CD14-positive monocyte (primary cell): ENCODE measurements at places on chromosomes 6 and 20. TPM values are rescaled to one million over a fixed set of nuclear protein-coding genes. Genes with fewer than 3 reads are reported as not detected.

Gene MOCS1
- polyA plus RNA-seq: 0.08 and 0.12 TPM in 2 replicates

Gene BCAS4
- polyA plus RNA-seq: 0.69 TPM

Gene TRAPPC3L
- not detected for polyA plus RNA-seq

Gene CRISP2
- polyA plus RNA-seq: not detected

Gene SLC12A5
- polyA plus RNA-seq: not detected

Gene GGTLC1
- not detected for polyA plus RNA-seq

DNA sequence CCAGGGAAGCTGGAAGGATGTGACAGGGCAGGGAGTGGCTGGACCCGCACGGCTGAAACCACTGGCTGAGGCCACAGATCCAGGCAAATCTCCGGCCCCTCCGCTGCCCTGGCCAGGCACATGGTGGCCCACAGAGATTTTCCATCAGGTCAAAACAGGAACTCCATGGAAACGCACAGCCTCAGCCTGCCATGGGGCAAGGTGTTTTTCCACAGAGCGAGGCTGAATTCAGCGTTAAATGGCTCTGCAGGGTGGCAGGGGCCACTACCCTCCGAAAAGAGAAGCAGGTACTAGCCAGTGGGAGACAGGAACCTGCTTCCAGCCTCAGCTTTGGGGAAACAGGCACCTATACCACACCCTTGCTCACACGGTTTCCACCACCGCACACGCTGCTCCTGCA, 53.1 kb downstream of the PREX1 start:
- peak overlapping the region; percentile 88 for H3K27ac ChIP-seq
- H3K27me3 ChIP-seq: no peaks in the 10 kb centered on the region
- no peaks in the 10 kb centered on the region for H3K36me3 ChIP-seq
- H3K4me3 ChIP-seq: peak overlapping the region; percentile 22

DNA sequence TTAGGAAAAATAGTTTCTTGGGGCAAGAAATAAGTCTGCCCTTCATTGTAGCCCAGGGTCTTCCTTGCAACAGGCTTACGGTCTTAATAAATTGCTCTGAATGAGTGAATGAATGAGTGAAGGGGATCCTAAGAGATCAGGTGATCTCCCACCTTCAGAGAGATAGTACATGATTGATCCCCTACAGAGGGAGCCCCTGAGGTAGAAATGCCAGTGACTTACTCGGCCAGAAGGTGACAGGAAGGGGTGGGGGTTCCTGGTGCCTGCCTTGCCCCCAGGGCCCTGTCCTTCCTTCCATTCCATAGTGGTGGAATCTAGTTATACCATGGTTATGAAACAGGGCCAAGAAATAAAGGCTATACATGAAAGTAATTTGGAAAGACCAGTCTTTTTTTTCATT, 215.3 kb upstream of the SSTR4 start:
- no peaks in the 10 kb centered on the region for H3K36me3 ChIP-seq
- no peak for DNase-seq
- H3K27me3 ChIP-seq: peaks cover 2% of the 10 kb centered on the region
- H3K4me3 ChIP-seq: no peak overlapping the region

- no peaks in the 10 kb centered on the region for H3K4me1 ChIP-seq
Observed at GRCh38 chr20:22719167-22719591, 134.8 kb upstream of the FOXA2 start.

DNA sequence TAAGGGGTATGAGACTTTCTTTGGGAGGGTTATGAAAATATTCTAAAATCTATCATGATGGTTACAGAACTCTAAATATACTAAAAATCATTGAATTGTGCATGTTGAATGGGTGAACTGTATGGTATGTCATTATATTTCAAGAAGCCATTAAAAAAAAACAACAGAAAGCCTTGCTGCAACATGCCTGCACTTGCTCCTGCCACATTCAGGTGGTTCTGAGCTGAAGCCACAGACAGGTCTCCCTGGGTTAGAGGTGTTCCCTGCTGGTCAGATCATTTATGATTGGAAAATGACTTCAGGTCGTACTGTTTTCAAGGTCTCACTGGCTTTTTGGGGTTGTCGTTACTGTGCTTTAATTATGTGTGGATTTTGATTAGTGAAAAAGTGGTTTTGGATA, 13.3 kb downstream of the GMPR start:
- no peaks in the 10 kb centered on the region for H3K36me3 ChIP-seq
- no peaks in the 10 kb centered on the region for H3K27me3 ChIP-seq
- no peaks in the 10 kb centered on the region for H3K4me1 ChIP-seq
- no peak overlapping the region for H3K4me3 ChIP-seq
- no peak for DNase-seq

- no peaks in the 10 kb centered on the region for H3K36me3 ChIP-seq
- no peak for DNase-seq
- H3K4me3 ChIP-seq: no peak overlapping the region
- H3K27ac ChIP-seq: no peak overlapping the region
- no peaks in the 10 kb centered on the region for H3K27me3 ChIP-seq
Observed at GRCh38 chr20:55135923-55136322, 660.5 kb downstream of the DOK5 start.

- H3K36me3 ChIP-seq: no peaks in the 10 kb centered on the region
- no peaks in the 10 kb centered on the region for H3K27me3 ChIP-seq
- peak overlapping the region; percentile 58 for H3K27ac ChIP-seq
- no peak overlapping the region for H3K4me3 ChIP-seq
- peak; percentile 28 for DNase-seq
Observed at GRCh38 chr6:53162606-53163005, 14.0 kb upstream of the GCM1 start.

DNA sequence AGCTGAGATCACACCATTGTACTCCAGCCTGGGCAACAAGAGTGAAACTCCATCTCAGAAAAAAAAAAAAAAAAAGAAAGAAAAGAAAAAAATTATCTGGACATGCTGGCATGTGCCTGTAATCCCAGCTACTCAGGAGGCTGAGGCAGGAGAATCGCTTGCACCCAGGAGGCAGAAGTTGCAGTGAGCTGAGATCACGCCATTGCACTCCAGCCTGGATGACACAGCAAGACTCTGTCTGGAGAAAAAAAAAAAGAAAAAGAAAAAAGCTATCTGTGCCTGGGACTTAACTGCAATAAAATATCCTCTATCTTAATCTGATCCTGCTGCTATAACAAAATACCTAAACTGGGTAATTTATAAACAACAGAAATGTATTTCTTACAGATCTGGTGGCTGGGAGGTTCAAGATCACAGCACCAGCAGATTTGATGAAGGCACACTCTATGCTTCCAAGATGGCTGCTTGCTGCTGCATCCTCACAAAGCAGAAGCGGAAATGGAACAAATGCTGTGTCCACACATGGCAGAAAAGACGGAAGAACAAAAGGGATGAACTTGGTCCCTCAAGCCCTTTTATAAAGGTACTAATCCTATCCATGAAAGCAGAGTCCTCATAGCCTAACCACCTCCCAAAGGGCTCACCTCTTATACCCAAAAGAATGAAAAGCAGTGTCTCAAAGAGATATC, 273.3 kb upstream of the JARID2 start:
- no peak overlapping the region for H3K4me3 ChIP-seq
- H3K27ac ChIP-seq: peak overlapping the region; percentile 65
- H3K4me1 ChIP-seq: peaks cover 27% of the 10 kb centered on the region
- DNase-seq: peak; percentile 49

DNA sequence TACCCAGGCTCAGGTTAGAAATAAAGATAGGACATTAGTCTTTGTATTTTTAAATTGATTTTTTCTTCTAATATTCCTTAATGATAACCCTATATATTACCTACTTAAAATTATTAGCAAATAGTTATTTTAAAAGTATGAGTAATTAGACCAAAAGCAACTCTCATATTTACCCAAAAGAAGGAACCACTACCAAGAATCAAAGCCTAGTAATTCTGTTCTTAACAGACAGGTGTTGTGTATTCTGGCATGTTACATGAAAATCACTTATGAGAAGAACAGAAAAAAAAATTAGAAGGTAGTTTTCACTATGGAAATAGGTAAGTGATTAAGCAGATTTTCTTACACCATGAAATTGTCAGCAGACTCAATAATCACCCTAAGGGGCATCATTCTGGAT, 105.1 kb downstream of the ATG5 start:
- no peaks in the 10 kb centered on the region for H3K27me3 ChIP-seq
- DNase-seq: no peak
- no peak overlapping the region for H3K4me3 ChIP-seq
- peaks cover 2% of the 10 kb centered on the region for H3K4me1 ChIP-seq
- no peaks in the 10 kb centered on the region for H3K36me3 ChIP-seq

DNA sequence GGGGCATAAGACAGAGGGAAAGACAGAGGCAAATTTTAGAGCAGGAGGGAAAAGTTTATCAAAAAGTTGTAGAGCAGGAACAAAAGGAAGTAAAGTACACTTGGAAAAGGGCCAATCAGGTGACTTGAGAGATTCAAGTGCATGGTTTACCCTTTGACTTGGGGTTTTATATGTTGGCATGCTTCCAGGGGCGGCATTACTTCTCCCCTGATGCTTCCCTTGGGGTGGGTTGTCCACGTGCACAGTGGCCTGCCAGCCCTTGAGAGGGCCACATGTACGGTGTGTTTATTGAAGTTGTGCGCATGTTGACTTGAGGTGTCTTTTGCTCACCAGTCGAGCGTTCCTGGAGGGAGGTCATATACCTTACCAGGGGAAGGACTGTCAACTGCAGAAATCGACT, 259.5 kb upstream of the JARID2 start:
- H3K36me3 ChIP-seq: no peaks in the 10 kb centered on the region
- no peak for DNase-seq
- H3K27me3 ChIP-seq: no peaks in the 10 kb centered on the region

- no peaks in the 10 kb centered on the region for H3K27me3 ChIP-seq
- H3K4me1 ChIP-seq: peaks cover 7% of the 10 kb centered on the region
- DNase-seq: peak; percentile 6
- no peak overlapping the region for H3K4me3 ChIP-seq
- no peaks in the 10 kb centered on the region for H3K36me3 ChIP-seq
Observed at GRCh38 chr6:16635810-16636602, 125.3 kb downstream of the ATXN1 start.

DNA sequence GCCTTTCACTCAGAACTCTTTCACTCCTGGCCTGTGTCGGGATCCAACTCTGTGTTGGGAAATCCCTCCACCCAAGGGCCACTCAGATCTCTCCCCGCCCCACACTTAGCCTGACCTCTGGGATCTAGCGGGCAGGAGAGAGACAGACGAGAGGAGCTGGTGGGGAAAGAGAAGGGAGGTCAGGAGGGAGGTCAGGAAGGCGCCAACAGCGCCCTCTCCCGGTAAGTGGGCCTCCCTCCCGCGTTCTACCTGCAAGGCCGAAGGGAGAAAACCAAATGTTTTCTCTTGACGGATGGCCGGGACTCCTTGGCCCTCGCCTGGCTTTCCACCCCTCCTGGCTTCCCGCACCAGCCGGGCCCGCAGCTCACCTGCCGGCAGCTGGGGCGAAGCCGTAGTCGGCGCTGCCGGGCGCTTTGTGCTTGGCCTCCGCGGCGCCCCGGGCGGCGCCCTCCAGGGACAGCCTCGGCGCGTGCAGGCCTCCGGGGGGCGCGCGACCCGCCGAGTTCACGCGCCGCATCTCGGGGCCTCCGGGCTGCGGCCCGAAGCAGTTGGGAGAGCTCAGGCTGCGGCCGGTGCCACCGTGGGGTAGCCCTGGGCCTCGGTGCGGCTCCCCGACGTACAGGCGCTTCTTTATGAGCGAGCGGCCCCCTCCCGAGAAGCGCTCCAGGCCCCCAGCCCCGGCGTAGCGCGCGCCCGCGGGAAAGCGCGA, 38.2 kb downstream of the C6orf132 start:
- H3K36me3 ChIP-seq: no peaks in the 10 kb centered on the region
- peak; percentile 58 for DNase-seq
- H3K27me3 ChIP-seq: peaks cover 11% of the 10 kb centered on the region
- H3K4me1 ChIP-seq: peaks cover 9% of the 10 kb centered on the region
- H3K27ac ChIP-seq: no peak overlapping the region

- H3K4me1 ChIP-seq: peaks cover 13% of the 10 kb centered on the region
- H3K36me3 ChIP-seq: no peaks in the 10 kb centered on the region
- no peak overlapping the region for H3K4me3 ChIP-seq
- H3K27ac ChIP-seq: no peak overlapping the region
- no peaks in the 10 kb centered on the region for H3K27me3 ChIP-seq
Observed at GRCh38 chr20:10536531-10536930, 101.4 kb downstream of the SLX4IP start.

DNA sequence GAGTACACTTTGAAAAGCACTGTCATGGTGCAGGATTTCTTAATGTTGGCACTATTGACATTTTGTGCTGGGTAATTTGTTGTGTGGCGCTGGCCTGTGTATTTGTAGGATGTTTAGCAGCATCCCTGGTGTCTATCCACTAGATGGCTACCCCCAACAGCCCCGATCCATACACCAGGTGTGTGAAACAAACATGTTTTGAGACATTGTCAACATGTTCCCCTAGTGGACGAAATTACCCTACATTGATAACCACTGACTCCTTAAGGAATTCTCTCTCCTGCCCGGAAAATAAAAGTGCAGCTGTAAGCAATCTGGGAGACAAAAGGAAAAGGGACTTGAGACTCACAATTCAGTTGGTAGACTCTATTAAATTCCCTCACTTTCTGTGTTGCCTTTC, 52.6 kb upstream of the TMEM200A start:
- H3K27ac ChIP-seq: no peak overlapping the region
- no peak for DNase-seq
- no peaks in the 10 kb centered on the region for H3K4me1 ChIP-seq
- no peaks in the 10 kb centered on the region for H3K36me3 ChIP-seq
- no peaks in the 10 kb centered on the region for H3K27me3 ChIP-seq

- H3K4me1 ChIP-seq: no peaks in the 10 kb centered on the region
- no peak overlapping the region for H3K4me3 ChIP-seq
- no peaks in the 10 kb centered on the region for H3K36me3 ChIP-seq
- H3K27me3 ChIP-seq: no peaks in the 10 kb centered on the region
- DNase-seq: no peak
Observed at GRCh38 chr6:142361779-142362750, 60.3 kb downstream of the ADGRG6 start.

- H3K27me3 ChIP-seq: no peaks in the 10 kb centered on the region
- no peak overlapping the region for H3K4me3 ChIP-seq
- H3K36me3 ChIP-seq: no peaks in the 10 kb centered on the region
- no peak for DNase-seq
- H3K4me1 ChIP-seq: no peaks in the 10 kb centered on the region
- H3K27ac ChIP-seq: no peak overlapping the region
Observed at GRCh38 chr6:123908797-123909196, 105.1 kb downstream of the NKAIN2 start.

DNA sequence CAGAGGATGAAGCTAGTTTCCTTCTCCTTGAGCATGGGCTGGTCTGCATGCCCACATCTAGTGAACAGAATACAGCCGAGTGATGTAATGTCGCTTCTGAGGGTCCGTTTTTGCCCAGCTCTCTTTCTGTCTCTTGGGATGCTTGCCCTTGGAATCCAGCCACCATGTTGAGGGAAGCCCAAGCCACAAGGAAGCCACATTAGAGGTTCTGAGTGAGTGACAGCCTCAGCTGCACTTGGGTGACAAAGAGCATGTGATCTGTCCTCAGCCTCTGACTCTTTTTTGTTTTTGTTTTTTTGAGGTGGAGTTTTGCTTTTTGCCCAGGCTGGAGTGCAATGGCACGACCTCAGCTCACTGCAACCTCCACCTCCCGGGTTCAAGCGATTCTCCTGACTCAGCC, 100.6 kb upstream of the SALL4 start:
- no peak for DNase-seq
- no peaks in the 10 kb centered on the region for H3K27me3 ChIP-seq
- H3K27ac ChIP-seq: no peak overlapping the region
- H3K4me3 ChIP-seq: no peak overlapping the region

GRCh38 chr20:62470001-62470400, 5.8 kb downstream of the GATA5 start:
- no peaks in the 10 kb centered on the region for H3K36me3 ChIP-seq
- H3K27ac ChIP-seq: no peak overlapping the region
- no peaks in the 10 kb centered on the region for H3K4me1 ChIP-seq
- no peak for DNase-seq
